Esophagus (tissue), 2 donors: ENCODE measurements at places on chromosomes 16 and 17. TPM values are rescaled to one million over a fixed set of nuclear protein-coding genes. Genes with fewer than 3 reads are reported as not detected.

The DOC2A gene
- polyA plus RNA-seq: 0.69 TPM

The IGF2BP1 gene
- polyA plus RNA-seq: not detected

The PLXDC1 gene
- polyA plus RNA-seq: 6.0 TPM

The SPN gene
- 1.1 TPM for polyA plus RNA-seq
